ENCODE measurements at places on chromosomes 6 and 20.

DNA sequence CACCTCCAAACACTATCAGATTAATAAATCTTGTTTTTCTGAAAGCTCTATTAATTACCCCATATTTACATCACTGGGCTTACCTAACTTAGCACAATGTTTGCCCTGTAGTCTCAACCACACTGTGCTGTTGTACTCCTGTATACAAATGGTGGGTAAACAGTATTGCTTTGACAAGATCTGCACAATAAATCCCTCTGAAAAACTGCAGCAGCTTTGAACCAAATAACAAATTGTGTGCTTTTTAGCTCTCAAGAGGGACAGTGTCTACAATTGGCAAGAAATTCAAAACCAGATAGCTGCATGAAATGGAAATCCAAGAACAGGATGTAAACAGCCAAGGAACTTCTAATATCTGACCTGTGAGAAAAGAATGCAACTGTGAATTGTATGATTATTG, 10.4 kb downstream of the KIF6 start:
- DNase-seq: no peak

- DNase-seq: no peak
These were observed 11.4 kb downstream of the PPIL6 start for GRCh38 chr6:109428889-109429477.

DNA sequence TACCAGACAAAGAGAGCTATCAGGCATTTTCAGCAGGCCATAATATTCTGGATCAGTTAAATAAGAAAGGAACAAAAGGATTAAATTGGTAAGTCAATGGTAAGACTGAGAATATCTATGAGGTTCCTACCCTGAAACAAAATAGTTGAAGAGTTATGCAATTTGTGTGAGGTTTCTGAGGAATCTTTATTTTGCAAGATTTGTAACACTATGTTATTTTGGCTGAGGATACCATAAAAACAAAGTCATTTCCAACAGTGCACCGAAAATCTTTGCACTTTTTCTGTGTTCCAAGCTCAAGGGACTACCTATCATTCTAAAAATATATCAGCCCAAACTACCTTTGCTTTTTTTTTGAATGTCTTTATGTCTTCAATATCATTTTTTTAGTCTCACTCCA, 383.3 kb upstream of the CITED2 start:
- no peak for DNase-seq

- DNase-seq: no peak
These were observed 747.8 kb downstream of the PTPRT start for GRCh38 chr20:42441864-42442331.

- DNase-seq: no peak
These were observed 92.2 kb downstream of the CEP162 start for GRCh38 chr6:84135291-84135690.

DNA sequence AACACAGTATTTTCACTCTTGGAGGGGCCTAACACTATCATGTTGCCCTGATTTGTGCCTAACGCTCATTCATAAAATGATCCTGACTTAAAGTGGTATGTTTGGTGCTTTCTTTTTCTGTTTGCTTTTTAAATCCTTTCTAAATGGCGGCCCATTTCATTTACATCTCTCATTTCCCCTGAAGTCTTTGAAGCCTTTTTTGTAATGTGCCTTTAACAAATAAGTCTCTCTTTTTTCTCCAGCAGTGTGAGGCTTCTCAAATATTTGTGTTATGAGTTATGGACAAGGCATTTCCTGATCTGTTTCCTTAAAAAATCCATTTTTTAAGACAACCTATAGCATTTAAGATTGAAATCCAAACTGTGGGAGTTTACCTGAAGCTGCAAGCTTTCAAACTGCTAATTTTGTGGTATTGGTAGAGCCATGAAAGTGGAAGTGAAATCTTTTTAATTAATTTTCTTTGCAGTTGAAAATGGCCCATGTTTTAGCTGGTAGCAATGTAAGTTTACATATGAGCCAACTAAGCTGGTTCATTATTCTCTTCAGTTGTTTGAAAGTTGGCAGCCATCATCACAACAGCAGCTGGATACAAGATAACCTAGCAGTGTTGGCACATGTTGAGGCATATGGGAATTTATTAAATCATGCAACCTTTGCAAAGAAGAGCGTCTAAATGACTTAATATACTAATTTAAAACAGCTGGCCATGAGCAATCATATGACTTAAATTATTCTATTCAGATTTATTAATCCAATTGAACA, 469.7 kb downstream of the CDKAL1 start:
- DNase-seq: no peak

DNA sequence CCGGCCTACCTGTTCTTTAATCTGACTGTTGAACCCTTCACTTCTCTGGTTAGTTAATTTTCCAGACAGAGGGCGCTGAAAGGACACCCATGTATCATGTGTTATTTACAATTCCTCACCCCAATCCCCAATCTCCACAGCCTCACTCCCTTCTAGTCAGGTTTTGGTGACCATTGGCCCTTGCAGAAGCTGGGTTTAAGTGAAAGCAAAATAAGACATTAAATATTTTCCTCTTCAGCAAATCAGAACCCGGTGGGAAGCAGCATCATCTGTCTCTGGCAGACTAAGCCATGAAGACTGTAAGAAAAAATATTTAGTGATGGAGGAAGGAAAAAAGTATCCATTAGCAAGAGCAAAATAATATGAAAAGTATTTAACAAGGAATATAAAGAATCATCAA, 9.4 kb upstream of the HLA-DQA1 start:
- no peak for DNase-seq
